ENCODE measurements at places on chromosomes 13 and 19. TPM values are rescaled to one million over a fixed set of nuclear protein-coding genes. Genes with fewer than 3 reads are reported as not detected.

DNA sequence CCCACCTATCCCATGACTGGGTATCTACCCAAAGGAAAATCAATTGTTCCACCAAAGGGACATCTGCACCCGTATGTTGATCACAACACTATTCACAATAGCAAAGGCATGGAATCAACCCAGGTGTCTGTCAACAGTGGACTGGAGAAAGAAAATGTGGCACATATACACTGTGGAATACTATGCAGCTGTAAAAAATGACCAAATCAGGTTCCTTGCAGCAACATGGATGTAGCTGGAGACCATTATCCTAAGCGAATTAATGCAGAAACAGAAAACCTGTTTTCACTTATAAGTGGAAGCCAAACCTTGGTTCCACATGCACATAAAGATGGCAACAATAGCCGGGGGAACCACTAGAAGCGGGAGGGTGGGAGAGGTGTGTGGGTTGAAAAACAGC, 228.6 kb downstream of the UQCRFS1 start:
- DNase-seq: no peak

GRIK5 gene
- 0.06 TPM for total RNA-seq

DNA sequence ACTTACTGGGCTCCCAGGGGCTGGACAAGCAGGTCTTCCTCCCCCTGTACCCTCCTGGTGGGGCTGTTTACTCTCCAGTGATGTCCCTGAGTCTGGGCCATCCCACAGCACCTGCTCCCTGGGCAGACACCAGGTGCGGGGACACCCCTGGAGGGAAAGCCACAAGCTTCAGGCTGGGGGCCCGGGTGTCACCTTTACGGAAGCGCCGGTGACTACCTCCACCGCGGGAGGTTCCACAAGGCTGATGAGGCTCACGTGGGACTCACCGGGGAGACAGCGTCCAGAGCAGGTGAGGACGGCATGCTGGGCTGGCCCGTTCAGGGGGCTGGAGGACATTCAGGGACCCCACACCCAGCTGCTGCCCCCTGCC, 24.9 kb downstream of the NFILZ start:
- DNase-seq: no peak

ZNF724 gene
- 20.3 TPM for total RNA-seq

- no peak for DNase-seq
Observed at GRCh38 chr13:39279077-39279476, 240.8 kb downstream of the NHLRC3 start.

GRCh38 chr13:100515410-100515800, 73.2 kb downstream of the GGACT start:
- no peak for DNase-seq

DNA sequence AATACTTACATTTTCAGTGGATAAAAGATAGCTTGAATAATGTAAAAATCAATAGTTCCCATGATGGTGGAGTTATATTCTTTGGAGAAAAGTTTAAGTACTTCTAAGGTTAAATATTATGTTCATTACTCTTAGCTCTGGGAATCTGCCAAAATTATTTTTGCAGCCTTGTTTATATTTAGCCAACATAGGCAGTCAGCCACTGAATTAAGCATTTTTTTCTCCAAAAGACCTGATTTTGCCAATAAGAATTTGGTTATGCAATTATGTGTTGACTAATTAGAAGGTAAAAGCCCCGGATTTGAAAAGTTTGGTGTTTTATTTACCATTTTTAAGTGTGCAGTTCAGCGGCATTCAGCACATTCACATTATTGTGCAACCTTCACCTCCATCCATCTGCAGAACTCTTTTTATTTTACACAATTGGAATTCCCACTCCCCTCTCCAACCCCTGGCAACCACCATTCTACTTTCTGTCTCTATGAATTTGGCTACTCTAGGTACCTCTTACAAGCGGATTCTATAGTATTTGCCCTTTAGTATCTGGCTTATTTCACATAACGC, 90.1 kb upstream of the C1QTNF9B start:
- DNase-seq: peak; percentile 13

GRCh38 chr13:113647351-113648215, 10.4 kb downstream of the ATP4B start:
- DNase-seq: peak; percentile 81

ZNF154 gene
- 1.1 TPM for total RNA-seq

- DNase-seq: no peak
Observed at GRCh38 chr19:11064831-11065303, 24.4 kb upstream of the LDLR start.

DNA sequence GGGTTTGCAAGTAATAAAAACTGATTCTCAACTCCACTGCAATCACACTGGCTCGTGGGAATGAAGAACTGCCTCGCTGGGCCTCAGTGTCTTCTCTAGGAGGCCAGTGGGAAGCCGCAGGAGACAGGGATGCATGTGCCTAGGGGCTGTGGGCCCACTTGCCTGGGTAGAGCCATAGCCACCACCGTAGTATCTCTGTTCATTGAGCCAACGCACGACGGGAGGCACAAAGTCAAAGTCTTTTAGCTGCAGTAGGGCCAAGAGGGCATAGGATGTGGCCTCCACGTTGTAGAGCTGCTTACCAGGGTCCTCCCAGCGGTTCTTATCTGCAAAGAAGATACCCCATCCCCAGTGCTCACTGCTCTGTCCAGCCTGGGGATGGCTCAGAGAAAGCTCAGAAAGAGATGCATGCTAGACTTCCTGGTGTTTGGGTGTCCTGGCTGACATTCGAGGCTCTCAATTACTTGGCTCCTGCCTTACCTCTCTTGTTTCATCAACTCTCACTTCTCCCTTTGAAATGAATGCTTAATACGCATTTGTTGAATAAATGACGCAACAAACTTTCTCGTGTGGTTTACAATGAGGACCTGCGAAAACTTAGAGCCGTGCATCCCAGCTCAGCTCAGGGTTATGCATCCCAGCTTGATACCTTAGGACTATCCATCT, 16.1 kb upstream of the TNFSF14 start:
- no peak for DNase-seq

DACT3 gene
- total RNA-seq: 1.7 TPM

DNA sequence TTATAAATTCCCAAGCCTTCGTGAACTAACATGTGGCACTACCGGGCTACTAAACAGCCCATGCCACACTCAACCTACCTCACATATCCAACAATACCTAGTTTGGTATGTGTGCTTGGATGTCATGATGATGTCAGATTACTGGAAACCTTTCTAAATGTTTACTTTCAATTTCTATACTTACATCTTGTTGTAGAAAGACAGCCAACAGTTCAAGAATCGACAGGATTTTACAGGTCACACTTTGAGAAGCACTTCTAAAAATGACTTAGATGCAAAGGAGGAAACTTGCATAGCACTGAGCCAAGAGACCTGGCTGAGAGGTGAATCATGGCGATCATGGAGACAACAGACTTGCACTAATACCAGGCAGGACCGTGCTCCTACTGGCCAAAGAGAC, 209.9 kb downstream of the COL4A1 start:
- no peak for DNase-seq

DNA sequence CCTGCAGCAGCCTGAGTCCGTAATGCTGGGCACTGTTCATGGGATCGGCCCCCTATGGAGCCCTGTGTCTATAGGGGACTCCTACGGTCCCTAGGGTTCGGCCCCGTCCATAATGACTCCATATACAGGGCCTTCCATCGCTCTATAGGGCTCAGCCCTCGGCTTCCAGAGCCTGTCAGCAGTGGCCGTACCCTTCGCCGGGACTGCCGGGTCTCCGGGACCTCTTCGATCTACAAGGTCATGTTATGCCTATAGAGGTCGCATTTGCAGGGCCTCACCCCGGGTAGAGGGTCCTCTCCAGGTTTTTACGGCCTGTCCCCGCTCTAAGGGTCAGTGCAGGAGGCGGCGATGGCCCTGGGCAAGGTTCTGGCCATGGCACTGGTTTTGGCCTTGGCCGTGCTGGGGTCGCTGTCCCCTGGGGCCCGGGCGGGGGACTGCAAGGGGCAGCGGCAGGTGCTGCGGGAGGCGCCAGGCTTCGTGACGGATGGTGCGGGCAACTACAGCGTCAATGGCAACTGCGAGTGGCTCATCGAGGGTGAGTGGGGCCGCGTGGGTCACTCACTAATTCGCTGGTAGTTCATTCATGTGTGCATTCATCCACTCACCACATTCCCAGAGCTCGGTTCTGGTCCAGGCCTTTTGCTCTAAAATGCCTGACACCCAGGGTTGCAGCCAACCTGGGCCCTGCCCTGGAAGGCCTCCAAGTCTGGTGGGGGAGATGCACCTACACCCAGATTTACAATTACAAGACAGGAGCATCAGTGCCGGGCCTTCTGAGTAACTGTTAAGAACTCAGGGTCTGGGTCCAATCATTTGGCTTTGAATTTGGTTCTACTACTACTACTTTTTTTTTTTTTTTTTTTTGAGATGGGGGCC, 699 bp downstream of the MEGF8 start:
- peak; percentile 22 for DNase-seq

DNA sequence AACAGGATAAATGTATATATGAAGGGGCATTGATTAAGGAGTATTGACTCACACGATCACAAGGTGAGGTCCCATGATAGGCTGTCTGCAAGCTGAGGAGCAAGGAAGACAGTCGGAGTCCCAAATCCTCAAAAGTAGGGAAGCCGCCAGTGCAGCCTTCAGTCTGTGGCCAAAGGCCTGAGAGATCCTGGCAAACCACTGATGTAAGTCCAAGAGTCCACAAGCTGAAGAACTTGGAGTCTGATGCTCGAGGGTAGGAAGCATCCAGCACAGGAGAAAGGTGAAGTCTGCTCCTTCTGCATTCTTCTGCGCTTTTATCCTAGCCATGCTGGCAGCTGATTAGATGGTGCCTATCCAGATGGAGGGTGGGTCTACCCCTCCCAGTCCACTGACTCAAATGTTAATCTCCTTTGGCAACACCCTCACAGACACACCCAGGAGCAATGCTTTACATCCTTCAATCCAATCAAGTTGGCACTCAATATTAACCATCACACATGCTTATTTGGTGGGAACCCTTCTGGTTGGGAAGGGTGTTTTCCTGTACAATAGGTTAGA, 55.1 kb downstream of the SLAIN1 start:
- no peak for DNase-seq

DNA sequence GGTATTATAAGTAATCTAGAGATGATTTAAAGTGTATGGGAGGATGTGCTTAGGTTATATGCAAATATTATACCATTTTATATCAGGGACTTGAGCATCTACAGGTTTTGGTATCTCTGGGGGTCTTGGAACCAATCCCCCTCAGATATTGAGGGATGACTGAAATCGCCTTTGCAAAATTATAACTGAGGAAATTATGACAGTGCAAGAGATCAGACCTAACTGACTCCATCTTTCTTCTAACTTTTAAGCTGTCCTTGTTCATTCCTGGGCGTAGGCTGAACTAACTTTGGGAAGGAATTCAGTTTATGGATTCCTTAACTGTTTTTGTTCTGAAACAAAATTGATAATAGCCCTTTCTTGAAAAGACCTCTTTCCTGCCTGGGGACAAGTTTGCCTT, 190.7 kb upstream of the KL start:
- no peak for DNase-seq

CERS1 gene
- 0.96 TPM for total RNA-seq

GRCh38 chr13:105410602-105411001, 1124.9 kb downstream of the EFNB2 start:
- peak; percentile 53 for DNase-seq

- peak; percentile 2 for DNase-seq
Observed at GRCh38 chr19:50203281-50204080, at the start of gene MYH14. Gene MYH14 (plus strand): TSS chr19:50203622. CDS start chr19:50210366, 6,744 bp downstream.

GRCh38 chr19:3188627-3189596, 3.2 kb downstream of the NCLN start:
- no peak for DNase-seq

DNA sequence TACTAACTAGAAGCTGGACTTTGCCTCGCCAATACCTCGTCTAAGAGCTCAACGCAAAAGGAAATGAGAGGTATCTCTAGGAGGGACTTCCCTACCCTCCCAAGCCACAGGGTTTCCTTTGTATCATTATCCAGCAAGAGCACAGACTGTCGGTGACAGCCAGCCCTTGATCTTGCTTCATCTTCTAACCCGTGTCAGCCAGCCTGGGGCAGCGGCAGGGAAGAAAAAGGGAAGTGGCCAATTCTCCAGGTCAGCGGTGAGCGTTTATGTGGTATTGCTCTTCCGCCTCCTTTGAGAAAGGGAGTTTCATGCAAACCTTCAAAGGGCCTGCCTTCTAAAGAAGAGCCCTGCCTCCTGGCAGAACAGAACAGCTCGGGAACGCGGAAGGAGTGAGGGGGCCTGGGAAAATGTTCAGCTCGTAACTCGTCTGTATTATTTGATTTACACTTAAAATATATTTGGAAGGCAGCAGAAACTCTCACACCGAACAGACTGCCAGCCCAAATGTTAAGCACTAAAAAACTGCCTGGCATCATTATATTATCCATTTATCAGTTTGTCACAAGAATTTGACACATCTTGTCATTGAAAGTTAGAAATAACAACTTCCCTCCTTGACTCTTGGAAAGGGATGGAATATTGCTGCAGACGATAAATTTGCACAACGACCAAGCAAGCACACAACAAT, 41.8 kb downstream of the EFNB2 start:
- DNase-seq: no peak

GRCh38 chr13:23183292-23183691, 2.5 kb downstream of the SGCG start:
- DNase-seq: no peak

TBC1D4 gene
- 11.5 TPM for total RNA-seq

- no peak for DNase-seq
Observed at GRCh38 chr13:28889086-28889732, 69.1 kb downstream of the MTUS2 start.

IGFL1 gene
- not detected for total RNA-seq

ARHGAP35 gene
- 29.3 TPM for total RNA-seq

DNA sequence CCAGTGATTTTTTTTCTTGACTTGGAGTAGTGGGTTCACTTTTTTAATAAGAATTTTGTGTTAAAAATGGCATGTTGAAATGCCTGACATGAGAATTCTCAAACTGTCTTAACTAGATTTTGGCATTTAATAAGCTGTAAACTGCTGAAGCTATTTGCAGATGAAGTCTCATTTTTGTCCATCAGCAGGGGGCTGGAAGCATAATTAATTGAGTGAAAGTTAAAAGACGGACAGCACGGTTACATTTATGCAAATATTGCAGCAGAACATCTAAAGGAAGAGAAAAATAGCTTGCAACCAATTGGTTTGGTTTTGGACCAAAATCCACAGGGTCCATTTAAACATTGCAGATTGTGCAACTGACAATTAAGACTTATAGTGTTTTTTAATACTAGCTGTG, 837.3 kb upstream of the KLHL1 start:
- DNase-seq: no peak
